Activated CD4-positive, alpha-beta T cell treated with anti-CD3 and anti-CD28 coated beads, Interleukin-2, amount 50 U/mL, for 4 hours (primary cell): ENCODE measurements at places on chromosomes 7 and 10.

- DNase-seq = no peak
These were observed 269.1 kb downstream of the ZMYND11 start for GRCh38 chr10:404346-404745.

GRCh38 chr10:3199488-3199887 lies 26.9 kb upstream of the PITRM1 start:
- DNase-seq = no peak

DNA sequence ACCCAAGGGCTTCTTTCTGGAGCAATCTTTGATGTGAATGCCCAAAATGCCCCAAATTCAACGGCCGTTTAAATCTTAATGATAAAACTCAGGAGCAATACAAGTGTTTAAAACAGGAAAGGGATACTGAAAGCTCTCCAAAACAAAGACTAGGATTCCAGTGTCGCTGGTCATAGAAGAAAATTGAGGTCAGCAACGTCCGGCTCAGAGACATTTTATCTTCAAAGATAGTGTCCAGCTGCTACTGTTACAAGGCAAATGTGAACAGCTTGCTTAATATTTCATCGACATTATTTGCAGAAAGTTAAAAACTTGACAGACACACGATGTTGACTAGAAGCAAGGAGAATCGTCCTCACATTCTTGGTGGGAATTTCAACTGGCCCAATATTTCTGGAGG lies 15.4 kb upstream of the CTBP2 start:
- no peak for DNase-seq

- no peak for DNase-seq
These were observed 204.9 kb upstream of the FRMD4A start for GRCh38 chr10:14535457-14536130.

GRCh38 chr7:87506246-87507180 lies 31.0 kb upstream of the ABCB4 start:
- no peak for DNase-seq
